ENCODE measurements at places on chromosomes 3 and 15. TPM values are rescaled to one million over a fixed set of nuclear protein-coding genes. Genes with fewer than 3 reads are reported as not detected.

GRCh38 chr15:96767703-96768434 lies 437.4 kb downstream of the NR2F2 start:
- peaks cover 22% of the 10 kb centered on the region for H3K27me3 ChIP-seq
- no peaks in the 10 kb centered on the region for H3K4me1 ChIP-seq
- H3K27ac ChIP-seq = no peak overlapping the region
- DNase-seq = no peak
- H3K4me3 ChIP-seq = no peak overlapping the region

GRCh38 chr3:58492494-58492905 lies 604 bp downstream of the KCTD6 start:
- no peaks in the 10 kb centered on the region for H3K27me3 ChIP-seq
- peak overlapping the region; percentile 63 for H3K27ac ChIP-seq
- no peak for DNase-seq
- peak overlapping the region; percentile 81 for H3K4me3 ChIP-seq
- peaks cover 44% of the 10 kb centered on the region for H3K4me1 ChIP-seq
- peaks cover 8% of the 10 kb centered on the region for H3K36me3 ChIP-seq

- H3K27me3 ChIP-seq = peaks cover 96% of the 10 kb centered on the region
- no peaks in the 10 kb centered on the region for H3K4me1 ChIP-seq
- H3K4me3 ChIP-seq = no peak overlapping the region
- no peaks in the 10 kb centered on the region for H3K36me3 ChIP-seq
- no peak overlapping the region for H3K27ac ChIP-seq
- no peak for DNase-seq
Measured at GRCh38 chr15:68599560-68600071, 20.8 kb downstream of the CORO2B start.

DNA sequence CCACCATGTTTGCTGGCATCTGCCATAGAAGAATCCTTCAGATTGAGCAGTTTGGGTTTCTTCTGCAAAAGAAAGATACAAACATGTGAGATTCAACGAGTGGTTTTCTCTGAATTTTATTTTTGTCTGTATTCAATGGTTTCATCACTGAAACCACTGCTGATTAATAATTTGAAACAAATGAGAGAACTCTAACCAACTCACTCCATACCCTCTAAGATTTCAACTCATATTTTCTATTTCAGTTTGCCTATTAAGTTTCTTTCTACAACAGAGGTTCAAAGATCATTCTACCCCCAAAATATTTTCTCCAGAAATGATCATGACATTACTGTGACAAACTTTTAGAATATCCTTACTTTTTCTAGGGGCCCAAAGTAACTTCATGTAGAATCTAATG lies 38.7 kb upstream of the MAN2C1 start:
- no peaks in the 10 kb centered on the region for H3K27me3 ChIP-seq
- H3K4me3 ChIP-seq = no peak overlapping the region
- no peak for DNase-seq
- peaks cover 83% of the 10 kb centered on the region for H3K36me3 ChIP-seq
- no peak overlapping the region for H3K27ac ChIP-seq

- no peak for DNase-seq
- no peak overlapping the region for H3K4me3 ChIP-seq
- no peaks in the 10 kb centered on the region for H3K36me3 ChIP-seq
- H3K27ac ChIP-seq = no peak overlapping the region
Measured at GRCh38 chr3:78483090-78483489, 1284.7 kb downstream of the ROBO1 start.

DNA sequence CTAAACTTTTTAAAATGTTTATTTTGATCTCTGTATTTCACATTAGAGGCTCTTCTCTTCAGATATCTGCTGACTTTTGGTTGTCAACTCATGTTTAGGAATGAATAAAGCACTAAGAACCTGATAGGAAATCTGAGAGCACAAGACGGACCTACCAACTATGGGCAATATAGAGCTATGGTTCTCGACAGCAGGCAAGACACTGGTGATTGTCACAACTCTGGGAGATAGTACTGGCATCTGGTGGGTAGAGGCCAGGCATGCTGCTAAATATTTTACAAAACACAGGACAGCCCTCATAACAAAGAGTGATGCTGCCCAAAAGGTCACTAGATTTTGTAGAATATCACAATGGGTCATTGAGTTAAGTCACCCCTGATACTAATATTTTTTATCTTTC lies 17.5 kb upstream of the GJD2 start:
- peaks cover 37% of the 10 kb centered on the region for H3K27me3 ChIP-seq
- DNase-seq = no peak
- H3K4me1 ChIP-seq = no peaks in the 10 kb centered on the region
- no peaks in the 10 kb centered on the region for H3K36me3 ChIP-seq
- no peak overlapping the region for H3K27ac ChIP-seq
- H3K4me3 ChIP-seq = no peak overlapping the region

DNA sequence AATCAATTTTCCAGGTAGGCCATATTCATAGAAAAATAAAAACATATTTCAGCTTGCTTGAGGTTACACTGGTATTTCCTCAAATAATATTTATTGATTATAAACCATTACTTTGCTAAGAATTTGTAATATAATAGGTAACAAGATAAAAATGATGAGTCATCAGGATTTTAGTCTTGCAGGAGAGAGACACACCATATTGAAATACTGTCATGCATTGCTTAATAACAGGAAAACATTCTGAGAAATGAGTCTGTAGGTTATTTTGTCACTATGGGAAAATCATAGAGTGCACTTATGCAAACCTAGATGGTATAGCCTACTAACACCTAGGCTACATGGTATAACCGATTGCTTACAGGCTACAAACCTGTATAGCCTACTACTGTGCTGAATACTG lies 990.5 kb downstream of the OTOL1 start:
- H3K27me3 ChIP-seq = no peaks in the 10 kb centered on the region
- H3K36me3 ChIP-seq = no peaks in the 10 kb centered on the region
- no peak for DNase-seq
- H3K27ac ChIP-seq = no peak overlapping the region

DNA sequence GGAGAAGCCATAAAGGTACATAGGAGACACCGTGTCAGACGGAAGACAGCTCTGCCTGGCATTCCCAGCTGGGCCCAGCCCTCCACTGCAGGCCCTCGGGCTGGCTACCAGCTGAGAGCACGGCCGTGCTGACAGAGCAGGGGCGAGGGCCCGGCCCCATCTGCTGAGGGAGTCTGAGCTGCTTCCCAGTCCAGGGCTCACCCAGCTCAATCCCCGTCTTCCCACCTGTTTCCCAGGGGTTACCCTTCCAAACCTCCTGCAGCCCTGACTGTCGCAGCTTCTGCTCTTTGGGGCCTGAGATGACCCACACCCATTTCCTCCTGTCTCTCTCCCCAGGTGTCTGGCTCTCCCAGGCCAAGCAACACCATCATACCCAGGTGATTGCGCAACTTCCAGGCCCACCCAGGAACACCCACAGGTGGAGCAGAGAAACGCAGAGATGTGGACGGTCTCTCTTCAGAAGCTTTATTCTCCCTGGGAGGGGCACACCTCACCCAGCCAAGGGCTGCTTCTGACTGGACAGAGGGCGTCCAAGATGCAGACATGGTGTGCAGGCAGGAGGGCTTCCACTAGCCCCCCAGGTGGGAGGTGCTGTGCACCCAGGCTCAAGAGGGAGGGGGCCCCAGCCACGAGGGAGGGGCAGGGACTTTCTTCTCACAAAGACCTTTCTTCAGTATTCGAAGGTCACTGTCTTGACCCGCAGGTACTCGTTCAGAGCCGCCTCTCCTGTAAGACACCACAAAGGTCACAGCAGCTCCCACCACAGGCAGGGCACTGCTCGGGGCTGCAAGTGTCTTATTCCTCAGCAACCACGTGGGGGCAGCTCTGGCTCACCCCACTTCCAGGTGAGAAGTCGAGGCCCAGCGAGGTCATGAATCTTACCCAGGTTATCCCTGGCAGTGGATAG lies 19.4 kb upstream of the SLC41A3 start:
- no peak overlapping the region for H3K4me3 ChIP-seq
- no peaks in the 10 kb centered on the region for H3K36me3 ChIP-seq
- no peaks in the 10 kb centered on the region for H3K4me1 ChIP-seq
- no peak for DNase-seq

GRCh38 chr15:55389264-55389607 lies 18.9 kb downstream of the CCPG1 start:
- no peak overlapping the region for H3K4me3 ChIP-seq
- H3K36me3 ChIP-seq = no peaks in the 10 kb centered on the region
- DNase-seq = no peak
- H3K27ac ChIP-seq = peak overlapping the region; percentile 18
- peaks cover 9% of the 10 kb centered on the region for H3K4me1 ChIP-seq

GRCh38 chr15:100762289-100762688 lies 117.3 kb upstream of the ALDH1A3 start:
- peaks cover 6% of the 10 kb centered on the region for H3K36me3 ChIP-seq
- no peak for DNase-seq
- no peak overlapping the region for H3K27ac ChIP-seq
- H3K4me1 ChIP-seq = peaks cover 39% of the 10 kb centered on the region

DNA sequence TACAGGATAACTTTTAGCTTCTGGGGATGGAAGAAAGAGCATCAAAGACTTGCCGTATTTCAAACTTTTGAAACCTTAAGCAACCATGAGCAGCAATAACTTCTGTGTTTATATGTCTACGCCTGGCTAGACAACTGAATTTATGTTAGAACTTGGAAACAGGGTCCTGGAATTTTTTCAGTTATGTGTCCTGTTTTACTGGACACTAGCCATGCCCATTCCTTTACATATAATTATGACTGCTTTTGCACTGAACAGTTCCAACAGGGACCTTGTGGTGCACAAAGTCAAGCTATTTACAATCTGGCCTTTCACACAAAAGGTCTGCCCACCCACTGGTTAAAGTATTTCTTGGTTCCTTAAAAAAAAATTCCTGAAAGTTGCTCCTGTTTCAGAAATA lies 37.1 kb downstream of the TJP1 start:
- no peaks in the 10 kb centered on the region for H3K36me3 ChIP-seq
- no peak overlapping the region for H3K4me3 ChIP-seq
- DNase-seq = no peak
- no peak overlapping the region for H3K27ac ChIP-seq

DNA sequence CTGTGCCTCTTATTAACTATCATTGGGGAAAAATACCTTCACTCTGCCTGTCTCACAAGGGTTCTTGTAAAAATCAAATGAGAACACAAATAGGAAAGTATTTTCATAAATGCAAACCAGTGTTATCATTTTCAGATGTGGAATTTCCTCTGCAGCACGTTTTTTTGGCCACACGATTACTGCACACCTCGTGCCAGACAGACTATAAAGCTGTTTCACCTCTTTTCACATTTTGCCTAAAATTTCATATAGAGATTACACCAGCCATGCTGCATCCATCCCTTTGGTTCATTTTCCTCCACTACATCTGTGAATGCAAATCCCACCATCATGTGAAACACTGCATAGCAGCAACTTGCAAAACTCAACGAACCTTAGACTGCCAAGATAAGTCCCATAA lies 1.2 kb upstream of the TMOD2 start:
- peaks cover 8% of the 10 kb centered on the region for H3K4me1 ChIP-seq
- H3K27ac ChIP-seq = no peak overlapping the region
- H3K27me3 ChIP-seq = peaks cover 87% of the 10 kb centered on the region
- H3K4me3 ChIP-seq = no peak overlapping the region

GRCh38 chr15:75195122-75195765 lies 6.4 kb upstream of the C15orf39 start:
- peaks cover 24% of the 10 kb centered on the region for H3K4me1 ChIP-seq
- no peak for DNase-seq
- no peaks in the 10 kb centered on the region for H3K27me3 ChIP-seq
- H3K36me3 ChIP-seq = peaks cover 4% of the 10 kb centered on the region

GRCh38 chr3:184757022-184757651 lies 45.3 kb upstream of the MAGEF1 start:
- no peaks in the 10 kb centered on the region for H3K4me1 ChIP-seq
- no peak overlapping the region for H3K4me3 ChIP-seq
- no peak overlapping the region for H3K27ac ChIP-seq
- DNase-seq = no peak
- no peaks in the 10 kb centered on the region for H3K36me3 ChIP-seq
- peaks cover 59% of the 10 kb centered on the region for H3K27me3 ChIP-seq

GRCh38 chr3:175257123-175257522 lies 398.0 kb downstream of the NAALADL2 start:
- peaks cover 26% of the 10 kb centered on the region for H3K4me1 ChIP-seq
- DNase-seq = no peak
- no peak overlapping the region for H3K4me3 ChIP-seq
- no peaks in the 10 kb centered on the region for H3K36me3 ChIP-seq
- no peaks in the 10 kb centered on the region for H3K27me3 ChIP-seq

GRCh38 chr3:184733181-184733580 lies 21.3 kb upstream of the MAGEF1 start:
- H3K36me3 ChIP-seq = no peaks in the 10 kb centered on the region
- H3K27me3 ChIP-seq = peaks cover 63% of the 10 kb centered on the region
- DNase-seq = no peak
- no peak overlapping the region for H3K4me3 ChIP-seq
- no peaks in the 10 kb centered on the region for H3K4me1 ChIP-seq
- H3K27ac ChIP-seq = no peak overlapping the region

DNA sequence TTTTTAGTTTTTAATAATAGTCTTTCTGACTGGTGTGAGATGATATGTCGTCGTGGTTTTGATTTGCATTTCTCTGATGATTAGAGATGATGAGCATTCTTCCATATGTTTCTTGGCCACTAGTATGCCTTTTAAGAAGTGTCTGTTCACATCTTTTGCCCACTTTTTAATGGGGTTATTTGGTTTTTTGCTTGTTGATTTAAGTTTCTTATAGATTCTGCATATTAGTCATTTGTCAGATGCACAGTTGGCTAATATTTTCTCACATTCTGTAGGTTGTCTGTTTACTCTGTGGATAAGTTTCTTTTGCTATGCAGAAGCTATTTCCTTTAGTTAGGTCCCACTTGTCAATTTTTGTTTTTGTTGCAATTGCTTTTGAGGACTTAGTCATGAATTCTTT lies 185.4 kb downstream of the SUCNR1 start:
- no peak overlapping the region for H3K27ac ChIP-seq
- no peak for DNase-seq
- no peak overlapping the region for H3K4me3 ChIP-seq
- no peaks in the 10 kb centered on the region for H3K36me3 ChIP-seq
- no peaks in the 10 kb centered on the region for H3K27me3 ChIP-seq

Gene TBC1D2B
- 50.0 TPM for total RNA-seq

Gene FBXW12
- not detected for total RNA-seq

Gene PDIA3
- total RNA-seq = 431 TPM

Gene SLC24A5
- total RNA-seq = not detected

Gene GPR27
- total RNA-seq = 1.0 TPM

Gene PCSK6
- total RNA-seq = 4.0 TPM

Gene CCRL2
- total RNA-seq = 0.54 TPM

Gene ZFAND6
- 88.6 TPM for total RNA-seq

Gene HDGFL3
- 69.4 TPM for total RNA-seq

Gene SNURF
- not detected for total RNA-seq

Data from Calu3 (cell line).